ENCODE measurements at places on chromosomes 3 and 15. TPM values are rescaled to one million over a fixed set of nuclear protein-coding genes. Genes with fewer than 3 reads are reported as not detected.

- DNase-seq = no peak
Measured at GRCh38 chr3:152315623-152316022, 46.9 kb downstream of the MBNL1 start.

DNA sequence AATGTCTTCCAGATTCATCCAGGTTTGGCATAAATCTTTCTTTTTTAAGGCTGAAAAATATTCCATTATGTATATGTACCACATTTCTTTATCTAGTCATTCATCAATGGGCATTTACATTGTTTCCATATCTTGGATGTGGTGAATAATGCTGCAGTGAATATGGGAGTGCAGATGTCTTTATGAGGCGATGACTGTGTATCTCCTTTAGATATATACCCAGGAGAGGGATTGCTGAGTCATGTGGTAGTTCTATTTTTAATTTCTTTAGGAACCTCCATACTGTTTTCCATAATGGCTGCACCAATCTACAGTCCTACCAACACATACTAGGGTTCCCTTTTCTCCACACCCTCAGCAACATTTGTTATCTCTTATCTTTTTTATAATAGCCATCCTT is 96.3 kb downstream of the LRRC28 start:
- DNase-seq = no peak

- no peak for DNase-seq
Measured at GRCh38 chr15:59622289-59622688, 10.7 kb downstream of the GCNT3 start.

Gene FGF7
- 35.0 TPM for total RNA-seq

DNA sequence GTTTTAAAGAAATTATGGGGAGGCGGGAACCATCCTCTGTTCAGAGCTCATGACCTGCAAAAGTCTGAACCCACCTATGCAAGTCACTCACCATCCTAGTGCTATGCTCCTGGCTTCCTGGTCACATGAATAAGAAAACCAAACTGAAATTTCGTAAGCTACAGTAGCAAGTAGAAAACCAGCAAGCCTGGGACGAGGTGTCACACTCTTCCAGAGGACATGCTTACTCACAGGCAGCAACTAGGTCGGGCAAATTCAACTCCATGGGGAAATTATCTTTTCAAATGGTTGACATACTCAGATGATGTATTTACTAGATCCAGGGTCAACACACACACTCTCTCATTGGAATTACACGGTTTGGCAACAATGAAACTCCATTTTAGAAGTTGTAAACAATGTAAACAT is 31.3 kb downstream of the LDHAL6B start:
- DNase-seq = no peak

Gene GP5
- 0.21 TPM for total RNA-seq

GRCh38 chr15:82852941-82853561 is 43.6 kb downstream of the WHAMM start:
- DNase-seq = no peak

- DNase-seq = no peak
Measured at GRCh38 chr15:38112406-38112805, 140.2 kb upstream of the SPRED1 start.

Gene UCN2
- 2.4 TPM for total RNA-seq

Gene WDR72
- 0.62 TPM for total RNA-seq

DNA sequence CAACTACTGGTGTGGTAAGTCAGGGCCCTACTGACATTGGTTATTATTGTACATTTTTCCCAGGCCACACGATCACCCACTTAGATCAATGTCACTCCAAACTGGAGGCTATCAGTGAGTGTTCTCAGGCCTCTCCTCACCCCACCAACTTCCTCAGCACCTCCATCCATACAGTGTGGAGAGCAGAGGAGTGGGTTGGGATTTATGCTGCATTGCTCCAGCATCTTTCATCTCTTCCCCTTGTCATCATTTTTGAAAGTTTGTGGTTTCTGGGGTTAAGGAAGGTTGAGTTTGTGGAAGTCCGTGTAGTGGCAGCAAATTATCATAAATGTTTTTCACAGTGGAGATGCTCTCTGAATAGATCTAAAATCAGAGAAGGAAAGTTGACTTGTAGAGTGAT is 60.2 kb downstream of the TLNRD1 start:
- DNase-seq = no peak

- DNase-seq = no peak
Measured at GRCh38 chr3:65305836-65306235, 618.0 kb upstream of the ADAMTS9 start.

DNA sequence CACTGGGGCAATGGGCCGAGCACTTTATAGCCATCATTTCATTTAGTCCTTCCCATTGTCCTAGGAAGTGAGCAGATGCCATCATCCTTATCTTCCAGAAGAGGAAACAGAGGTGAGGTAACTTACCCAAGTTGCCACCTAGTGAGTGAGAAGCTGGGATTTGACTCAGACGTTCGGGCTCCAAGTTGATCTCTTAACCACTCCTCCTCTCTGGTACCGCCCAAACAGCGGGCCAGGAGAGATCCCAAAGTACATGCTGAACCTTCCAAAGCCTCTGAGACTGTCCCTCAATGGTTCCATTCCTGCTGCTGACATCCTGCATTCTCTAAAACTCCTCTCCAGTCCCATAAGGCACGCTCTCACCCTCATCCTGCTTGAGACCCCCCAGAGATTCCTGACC is 56.2 kb downstream of the EXOG start:
- DNase-seq = no peak

GRCh38 chr3:29176501-29176900 is 104.4 kb upstream of the RBMS3 start:
- DNase-seq = peak; percentile 44

DNA sequence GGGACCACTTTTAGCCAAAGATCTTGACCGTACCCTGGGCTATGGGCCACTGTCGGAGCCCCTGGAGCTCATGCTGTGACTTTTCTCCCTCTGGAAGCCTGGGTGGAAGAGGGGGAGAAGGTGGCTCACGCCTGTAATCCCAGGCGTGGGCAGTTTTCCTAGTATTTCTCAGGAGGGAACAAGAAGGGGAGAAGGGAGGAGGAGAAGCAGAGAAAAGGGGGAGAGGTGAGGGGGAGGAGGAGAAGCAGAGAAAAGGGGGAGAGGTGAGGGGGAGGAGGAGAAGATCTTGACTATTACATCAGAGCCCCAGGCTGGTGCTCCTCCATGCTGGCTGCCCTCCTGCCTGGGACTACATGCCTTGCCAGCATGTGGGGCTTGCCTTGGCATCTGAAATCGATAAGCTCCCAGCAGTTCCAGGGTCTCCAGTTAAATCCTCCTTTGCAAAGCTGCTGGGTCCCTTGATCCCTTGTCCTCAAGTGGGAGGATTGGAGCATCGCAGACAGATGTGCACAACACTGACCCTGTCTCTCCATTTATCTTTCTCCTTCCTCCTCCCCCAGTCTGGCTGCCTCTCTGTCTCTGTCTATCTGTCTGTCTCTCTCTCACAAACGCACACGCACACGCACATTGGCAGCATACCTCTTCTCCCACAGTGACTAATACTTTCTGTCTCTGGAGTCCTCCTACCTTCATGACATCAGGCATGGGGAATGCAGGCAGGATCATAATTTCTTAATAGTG is 41.6 kb downstream of the MRAS start:
- DNase-seq = no peak

- DNase-seq = peak; percentile 17
Measured at GRCh38 chr15:61196711-61197586, 32.2 kb downstream of the RORA start.

- peak; percentile 26 for DNase-seq
Measured at GRCh38 chr3:54987719-54988118, 59.9 kb upstream of the LRTM1 start.

GRCh38 chr3:145952536-145952935 is 208.4 kb downstream of the PLOD2 start:
- DNase-seq = peak; percentile 16

DNA sequence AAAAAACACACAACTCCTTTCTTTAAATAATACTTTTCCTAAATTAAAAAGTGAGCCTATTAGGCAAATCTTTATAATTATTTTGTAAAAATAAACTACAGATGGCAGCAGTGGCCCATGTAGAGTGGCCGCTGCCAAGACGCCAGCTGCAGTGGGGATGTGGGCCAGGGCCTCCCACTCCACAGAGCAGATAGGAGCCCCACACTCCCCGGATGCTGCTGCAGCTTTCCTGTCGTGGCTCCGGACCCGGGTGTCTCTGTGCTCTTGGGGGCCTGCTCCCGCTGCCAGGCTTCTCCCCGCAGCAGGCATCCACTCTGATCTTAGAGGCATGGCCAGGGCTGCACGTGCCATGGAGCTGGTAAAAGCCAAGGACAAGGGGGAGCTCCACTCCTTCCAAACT is 67.5 kb downstream of the PROS1 start:
- DNase-seq = no peak

DNA sequence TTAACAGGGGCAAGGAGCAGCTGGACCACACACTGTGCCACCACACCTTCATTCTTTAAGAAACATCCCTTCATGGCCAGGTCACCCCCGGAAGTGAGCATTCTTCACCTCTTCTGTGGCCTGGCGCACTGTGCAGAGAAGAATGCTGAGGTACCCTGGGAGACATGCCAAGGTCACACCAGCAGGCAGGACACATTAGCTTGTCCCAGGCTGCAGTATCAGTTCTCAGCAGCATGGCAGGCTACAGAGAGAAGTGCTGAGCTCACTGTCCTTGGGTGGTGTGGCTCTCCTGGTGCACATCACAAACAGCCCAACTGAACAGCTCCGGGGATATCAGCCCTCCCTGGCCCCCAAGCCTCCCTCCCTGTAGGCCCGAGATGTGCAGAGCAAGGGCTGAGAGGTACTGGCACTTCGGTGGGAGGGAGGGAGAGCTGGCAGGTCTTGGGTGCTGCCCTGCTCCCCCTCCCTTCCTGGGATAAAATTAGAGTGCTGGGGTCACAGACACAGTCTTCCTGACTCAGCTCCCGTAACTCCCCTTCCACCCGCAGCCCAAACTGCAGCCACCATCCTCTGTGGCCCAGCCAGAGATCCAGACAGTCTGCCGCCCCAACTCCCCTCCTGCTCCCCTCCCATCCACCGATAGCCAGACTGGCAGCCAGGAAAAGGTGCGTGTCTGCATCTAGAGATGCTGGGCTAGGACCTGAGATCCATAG is 13.4 kb downstream of the SEMA7A start:
- no peak for DNase-seq

Gene CCDC9B
- 25.4 TPM for total RNA-seq

- no peak for DNase-seq
Measured at GRCh38 chr15:65333148-65333820, 28.8 kb downstream of the RNU5B-1 start.

- no peak for DNase-seq
Measured at GRCh38 chr3:30557746-30558303, 48.6 kb upstream of the TGFBR2 start.

DNA sequence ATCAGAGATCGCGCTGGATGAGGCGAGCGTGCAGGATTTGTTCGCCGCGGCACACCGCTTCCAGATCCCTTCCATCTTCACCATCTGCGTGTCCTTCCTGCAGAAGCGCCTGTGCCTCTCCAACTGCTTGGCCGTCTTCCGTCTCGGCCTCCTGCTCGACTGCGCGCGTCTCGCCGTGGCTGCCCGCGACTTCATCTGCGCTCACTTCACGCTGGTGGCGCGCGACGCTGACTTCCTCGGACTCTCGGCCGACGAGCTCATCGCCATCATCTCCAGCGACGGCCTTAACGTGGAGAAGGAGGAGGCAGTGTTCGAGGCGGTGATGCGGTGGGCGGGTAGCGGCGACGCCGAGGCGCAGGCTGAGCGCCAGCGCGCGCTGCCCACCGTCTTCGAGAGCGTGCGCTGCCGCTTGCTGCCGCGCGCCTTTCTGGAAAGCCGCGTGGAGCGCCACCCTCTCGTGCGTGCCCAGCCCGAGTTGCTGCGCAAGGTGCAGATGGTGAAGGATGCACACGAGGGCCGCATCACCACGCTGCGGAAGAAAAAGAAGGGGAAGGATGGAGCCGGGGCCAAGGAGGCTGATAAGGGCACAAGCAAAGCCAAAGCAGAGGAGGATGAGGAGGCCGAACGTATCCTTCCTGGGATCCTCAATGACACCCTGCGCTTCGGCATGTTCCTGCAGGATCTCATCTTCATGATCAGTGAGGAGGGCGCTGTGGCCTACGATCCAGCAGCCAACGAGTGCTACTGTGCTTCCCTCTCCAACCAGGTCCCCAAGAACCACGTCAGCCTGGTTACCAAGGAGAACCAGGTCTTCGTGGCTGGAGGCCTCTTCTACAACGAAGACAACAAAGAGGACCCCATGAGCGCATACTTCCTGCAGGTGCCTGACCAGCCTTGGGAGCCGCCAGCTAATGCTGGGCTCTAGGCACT is 819 bp downstream of the KLHL40 start:
- DNase-seq = no peak

DNA sequence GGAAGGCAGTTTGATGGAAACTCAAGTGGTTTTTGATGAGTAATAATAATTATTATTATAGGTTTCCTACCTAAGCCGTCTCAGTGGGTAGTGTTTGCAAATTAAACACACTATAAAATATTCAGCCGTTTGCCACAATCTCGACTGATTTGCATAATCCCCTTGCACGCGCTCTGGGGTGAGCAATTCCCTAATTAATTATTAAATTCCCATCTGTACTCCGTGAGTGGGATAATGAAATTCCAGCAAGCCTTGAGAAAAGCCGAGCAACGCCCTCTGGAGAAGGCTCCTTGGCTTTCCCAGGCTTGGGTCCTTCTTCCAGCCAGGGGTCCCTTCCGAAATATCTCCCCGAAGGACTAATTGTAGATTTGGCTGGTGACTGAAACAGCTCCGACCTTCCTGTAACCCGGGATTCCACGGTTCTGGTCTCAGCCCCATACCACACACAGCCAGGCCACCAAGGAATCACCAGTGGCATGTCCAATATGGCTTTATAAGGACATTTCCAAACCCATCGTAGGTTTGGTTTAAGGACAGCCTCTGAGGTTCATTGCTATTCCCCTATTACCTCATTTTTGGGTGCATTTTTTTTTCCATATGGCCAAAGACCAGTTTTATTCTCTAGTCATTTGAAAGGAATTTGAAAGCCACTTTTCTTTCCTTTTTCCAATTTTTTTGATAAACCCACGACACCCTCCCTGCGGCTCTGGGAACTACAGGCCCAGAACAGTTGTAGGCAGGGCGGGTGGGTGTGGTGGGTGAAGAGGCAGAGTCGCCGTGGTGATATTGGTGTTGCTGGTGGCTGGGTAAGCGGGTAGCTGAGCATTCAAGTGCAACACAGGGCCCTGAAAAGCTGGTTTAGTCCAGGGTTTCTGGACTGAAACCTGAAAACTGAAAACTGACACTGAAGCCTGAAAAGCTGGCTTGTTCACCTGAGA is 33.2 kb upstream of the RGMA start:
- no peak for DNase-seq

GRCh38 chr15:31338879-31339557 is 12.4 kb downstream of the KLF13 start:
- peak; percentile 88 for DNase-seq

DNA sequence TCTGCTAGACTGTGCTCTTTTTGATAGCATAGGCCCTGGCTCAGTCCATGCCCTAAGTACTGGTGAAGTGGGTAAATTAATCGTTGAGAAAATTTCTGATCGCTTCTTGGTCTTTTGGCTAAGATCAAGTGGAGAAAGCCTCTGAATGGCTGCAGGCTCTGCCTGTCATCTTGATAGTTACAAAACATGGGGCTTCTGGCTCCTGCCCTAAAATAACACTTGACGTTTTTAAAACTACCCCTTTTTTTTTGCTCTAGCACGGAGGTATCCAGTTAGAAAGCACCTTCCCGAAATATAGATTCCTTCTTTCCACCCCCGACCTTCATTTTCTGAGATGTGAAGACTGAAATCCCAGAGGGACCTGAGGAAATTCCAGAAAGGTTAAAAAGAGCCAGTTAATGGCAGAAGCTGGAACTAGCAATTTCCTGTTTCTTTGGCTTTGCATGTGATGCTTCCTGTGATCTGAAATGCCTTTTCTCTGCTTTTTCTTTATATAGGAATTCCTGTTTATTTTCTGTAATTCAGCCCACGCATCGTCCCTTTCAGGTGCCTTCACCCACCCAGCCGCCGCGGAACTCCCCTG is 799 bp upstream of the C2CD4B start:
- DNase-seq = no peak

- no peak for DNase-seq
Measured at GRCh38 chr3:49104052-49104426, 518 bp downstream of the QARS1 start.
